Stimulated activated CD8-positive, alpha-beta memory T cell treated with anti-CD3 and anti-CD28 coated beads, Interleukin-2, amount 100 ng/mL, for 1 hour (primary cell): ENCODE measurements at places on chromosomes 1 and 21.

DNA sequence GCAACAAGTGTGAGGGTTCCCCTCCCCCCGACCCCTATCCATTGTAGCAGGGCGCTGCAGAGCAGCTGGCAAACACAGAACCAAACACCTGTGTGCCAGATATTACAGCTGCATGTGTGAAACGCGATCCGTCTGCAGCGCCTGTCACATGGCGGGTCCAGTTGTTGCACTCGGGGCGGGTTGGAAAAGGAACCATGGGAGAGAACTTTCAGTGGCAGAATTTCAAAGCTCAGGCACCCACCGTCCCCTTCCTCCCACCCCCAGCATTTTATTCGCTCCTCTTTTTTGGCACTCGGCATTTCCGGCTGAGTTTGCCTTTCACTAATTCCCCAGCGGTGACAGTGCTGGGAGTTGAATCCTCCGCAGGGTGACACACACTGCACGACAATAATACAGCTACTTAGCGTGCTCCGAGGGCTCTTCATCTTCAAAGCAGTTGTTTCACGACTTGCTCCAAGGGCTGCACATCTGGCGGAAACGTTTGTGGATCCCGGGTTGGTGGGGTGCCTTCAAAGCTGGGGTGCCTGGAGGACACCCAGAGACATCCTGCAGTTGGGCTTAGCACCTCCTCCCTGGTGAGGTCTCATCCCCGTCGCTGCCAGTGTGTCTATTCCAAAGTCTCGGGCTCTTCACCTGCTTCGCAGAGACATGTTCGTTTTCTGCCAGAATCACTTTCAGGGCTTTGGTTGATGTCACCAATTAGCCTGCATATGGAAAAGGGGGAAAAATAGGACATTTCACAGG lies 180.7 kb downstream of the ZBTB18 start:
- DNase-seq = no peak

DNA sequence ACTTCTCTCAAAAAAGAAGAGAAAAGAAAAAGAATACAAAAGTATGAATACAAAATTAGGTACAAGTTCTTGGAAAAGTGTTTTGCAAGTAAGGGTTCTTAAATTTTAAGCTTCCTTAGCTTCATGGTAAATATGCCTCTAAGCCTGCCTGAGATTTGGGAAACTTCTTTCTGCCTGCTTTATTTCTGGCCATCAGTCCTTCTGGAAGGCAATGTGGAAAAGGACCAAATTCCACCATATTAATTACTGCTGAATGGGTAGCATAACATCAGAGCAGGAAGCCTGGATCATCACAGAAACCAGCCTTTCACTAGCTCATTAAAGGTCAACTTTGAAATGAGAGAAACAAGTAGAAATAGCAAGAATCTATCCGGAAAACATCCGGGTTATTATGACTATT lies 39.1 kb upstream of the CAP1 start:
- no peak for DNase-seq

- DNase-seq = no peak
Measured at GRCh38 chr1:150875197-150876118, 941 bp downstream of the ARNT start.

DNA sequence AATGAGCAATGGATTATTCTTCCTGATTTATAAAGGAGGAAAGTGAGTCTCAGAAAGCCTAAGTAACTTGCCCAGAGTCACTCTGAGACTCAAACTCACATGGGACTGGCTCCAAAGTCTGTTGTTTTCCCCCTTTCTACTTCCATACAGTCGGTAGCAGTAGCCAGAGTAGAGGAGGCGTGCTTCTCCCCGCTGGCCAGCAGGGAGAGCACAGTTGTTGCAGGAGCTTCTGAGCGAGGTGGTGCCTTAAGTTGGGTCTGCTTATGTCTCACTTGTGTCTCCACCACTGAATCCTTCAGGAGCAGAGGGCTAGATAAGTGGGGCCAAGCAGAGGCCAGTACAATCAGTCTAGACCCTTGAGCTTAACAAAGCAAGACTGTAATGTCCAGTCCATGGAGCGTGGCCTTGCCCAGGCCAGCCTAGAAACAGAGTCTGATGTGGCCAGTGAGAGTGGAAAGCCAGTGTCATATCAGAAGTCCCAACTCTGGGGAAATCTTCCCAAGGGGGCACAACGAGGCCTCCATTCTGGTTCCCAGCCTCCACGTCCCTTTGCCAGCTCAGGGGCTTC lies 181.9 kb downstream of the ZSCAN20 start:
- DNase-seq = no peak

- DNase-seq = no peak
Measured at GRCh38 chr1:221981461-221981860, 239.6 kb upstream of the DUSP10 start.

DNA sequence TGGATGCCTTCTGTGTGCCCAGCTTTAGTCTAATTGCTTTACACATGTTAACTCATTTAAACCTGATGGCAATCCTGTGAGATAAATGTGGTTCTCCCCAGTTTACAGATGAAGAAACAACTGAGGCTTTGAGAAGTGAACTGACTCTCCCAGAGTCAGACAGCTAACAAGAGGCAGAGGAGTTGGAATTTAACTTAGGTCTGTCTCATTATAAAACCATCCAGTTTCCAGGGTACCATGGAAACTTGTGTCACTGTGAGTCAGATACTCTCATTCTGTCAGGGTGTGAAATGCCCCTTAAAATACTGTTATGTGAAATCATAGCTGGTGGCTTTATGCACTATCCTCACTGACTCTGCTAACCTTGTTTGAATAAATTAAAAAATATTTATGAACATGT lies 206.6 kb downstream of the PBX1 start:
- DNase-seq = no peak

DNA sequence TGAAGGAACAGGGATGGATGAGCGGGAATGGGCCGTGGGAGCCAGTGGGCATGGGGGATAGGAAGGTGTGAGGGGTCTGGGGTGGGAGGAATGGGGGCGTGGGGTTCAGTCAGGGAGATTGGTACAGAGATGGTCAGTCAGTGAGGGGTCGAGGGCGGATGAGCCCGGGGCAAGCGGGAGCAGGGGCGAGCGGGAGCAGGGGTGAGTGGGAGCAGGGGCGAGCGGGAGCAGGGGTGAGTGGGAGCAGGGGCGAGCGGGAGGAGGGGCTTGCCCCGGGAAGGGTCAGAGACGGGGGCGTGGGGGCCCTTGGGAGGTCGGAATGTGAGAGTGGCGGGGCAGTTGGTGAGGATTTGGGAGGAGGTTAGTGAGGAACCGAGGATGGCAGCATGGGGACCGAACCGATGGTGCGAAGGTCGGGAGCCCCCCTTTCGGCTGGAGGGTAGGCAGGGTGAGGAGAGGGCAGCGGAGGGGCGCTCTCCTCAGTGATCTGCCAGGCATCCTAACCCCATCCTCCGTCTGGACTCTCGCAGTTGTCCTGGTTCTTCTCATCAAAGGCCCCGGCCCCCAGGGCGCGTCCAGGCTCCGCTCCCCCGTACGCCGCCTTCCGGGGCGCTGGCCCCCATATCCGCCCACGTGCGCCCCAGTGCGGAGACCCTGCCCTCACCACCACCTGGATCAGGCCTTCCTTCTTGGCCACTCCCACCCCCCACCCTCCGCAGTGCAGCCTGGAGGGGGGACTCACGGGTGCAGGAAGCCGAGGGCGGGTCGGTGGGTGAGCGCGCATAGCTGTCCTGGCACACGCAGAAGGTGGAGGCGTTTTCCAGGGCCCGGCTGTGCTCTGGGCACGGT lies 11.2 kb downstream of the EPHA10 start:
- no peak for DNase-seq

DNA sequence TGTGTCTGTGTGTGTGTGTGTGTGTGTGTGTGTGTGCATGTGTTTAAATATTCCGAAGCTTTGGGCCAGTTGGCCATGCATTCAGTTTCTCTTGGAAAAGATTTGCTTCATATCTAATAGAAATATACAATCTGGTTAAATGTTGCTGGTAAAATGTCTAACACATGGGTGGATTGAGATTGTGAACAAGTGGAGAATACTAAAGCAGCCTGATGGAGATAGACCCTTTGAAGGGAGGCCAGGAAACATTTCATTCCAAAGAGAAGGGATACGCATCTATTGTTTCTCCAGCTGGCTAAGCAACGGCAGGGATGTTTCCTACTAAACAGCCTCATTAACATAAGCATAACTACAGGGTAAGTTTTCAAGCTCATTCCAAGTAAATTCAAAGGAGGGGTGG lies 257.5 kb upstream of the PTBP2 start:
- DNase-seq = no peak

- no peak for DNase-seq
Measured at GRCh38 chr1:70714149-70714548, 303.1 kb downstream of the CTH start.

GRCh38 chr1:203126866-203127665 lies 460 bp upstream of the ADORA1 start:
- no peak for DNase-seq

GRCh38 chr1:62336638-62336994 lies 17.4 kb upstream of the KANK4 start:
- DNase-seq = no peak

- DNase-seq = no peak
Measured at GRCh38 chr1:70353601-70354331, 756 bp downstream of the ANKRD13C start.

DNA sequence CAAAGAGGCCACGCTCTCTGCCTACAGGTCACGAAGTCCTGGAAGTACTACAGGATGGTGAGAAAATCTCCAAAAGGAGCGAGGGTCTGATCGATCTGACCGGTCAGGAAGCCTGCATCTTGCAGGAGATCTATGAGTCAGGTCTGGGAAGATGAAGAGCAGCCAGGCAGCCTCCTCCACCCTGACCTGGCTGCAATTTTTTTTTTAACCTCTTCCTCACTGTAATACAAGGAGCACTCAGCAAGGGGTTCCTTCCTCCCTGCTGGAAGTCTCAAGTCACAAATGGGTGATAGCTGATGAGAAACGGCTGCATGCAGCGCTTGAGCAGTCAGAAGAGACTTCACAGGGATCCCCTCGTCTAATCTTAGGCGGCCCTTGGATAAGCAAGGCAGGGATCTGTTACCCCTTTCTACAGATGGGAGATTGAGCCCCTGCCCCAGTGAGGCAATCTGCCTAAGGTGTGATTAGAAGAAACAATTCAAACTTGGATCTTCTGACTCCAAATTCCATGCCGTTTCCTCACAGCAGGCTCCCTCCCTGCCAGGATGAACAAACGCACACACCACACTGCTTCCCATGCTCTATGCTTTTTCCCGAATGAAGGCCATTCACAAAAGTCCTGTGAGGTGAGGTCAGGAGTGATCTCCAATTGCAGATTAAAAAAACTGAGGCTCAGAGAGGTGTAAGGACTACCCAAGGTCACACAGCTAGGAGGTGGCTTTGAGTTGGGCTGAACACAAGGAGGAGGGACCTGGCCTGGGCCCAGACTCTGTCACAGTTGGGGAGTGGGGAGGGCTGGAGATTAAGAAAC lies 48.3 kb downstream of the ECE1 start:
- no peak for DNase-seq

DNA sequence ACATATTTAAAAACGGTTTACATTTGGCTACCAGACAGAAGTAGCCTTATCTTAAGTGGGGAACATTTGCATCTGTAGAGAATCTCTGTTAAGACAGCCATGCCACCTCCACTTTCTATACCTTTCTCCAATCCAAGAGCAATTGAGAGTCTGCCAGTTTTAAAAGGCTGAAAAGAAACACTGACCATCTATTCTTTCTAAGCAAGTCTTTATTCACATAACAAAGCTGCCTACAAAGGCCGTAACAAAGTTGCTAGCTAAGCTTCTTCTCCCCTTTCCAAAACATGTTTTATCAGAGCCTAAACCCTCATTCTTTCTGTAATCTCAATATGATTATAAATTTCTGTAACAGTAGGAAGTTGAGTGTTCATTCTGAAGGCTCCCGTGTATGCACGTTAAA lies 1078.3 kb downstream of the NCAM2 start:
- no peak for DNase-seq

DNA sequence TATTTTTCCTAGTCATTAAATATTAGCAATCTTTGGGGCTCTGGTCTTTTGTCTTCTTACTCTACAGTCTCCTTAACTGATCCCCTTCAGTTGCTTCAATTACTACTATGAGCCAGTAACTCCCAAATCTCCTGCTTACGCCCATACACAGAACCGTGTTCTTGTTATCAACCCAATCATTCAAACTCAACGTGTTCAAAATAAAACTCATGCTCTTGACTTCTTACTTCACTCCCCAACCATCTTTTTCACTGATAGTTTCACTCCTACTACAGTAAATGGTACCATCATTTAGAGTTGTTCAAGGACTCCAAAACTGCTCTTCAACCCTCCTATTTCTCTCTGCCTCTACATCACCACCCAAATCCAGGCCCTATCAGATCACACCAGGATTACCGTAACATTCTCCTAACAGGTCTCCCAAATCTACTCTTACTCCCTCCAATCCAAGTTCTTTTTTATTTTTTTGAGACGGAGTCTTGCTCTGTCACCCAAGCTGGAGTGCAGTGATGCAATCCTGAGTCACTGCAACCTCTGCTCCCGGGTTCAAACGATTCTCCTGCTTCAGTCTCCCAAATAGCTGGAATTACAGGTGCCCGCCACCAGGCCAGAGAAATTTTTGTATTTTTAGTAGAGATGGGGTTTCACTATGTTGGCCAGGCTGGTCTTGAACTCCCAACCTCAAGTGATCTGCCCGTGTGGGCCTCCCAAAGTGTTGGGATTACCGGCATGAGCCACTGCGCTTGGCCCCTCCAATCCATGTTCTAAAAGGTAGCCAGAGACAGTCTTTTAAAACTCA lies 3.0 kb downstream of the YARS1 start:
- no peak for DNase-seq

GRCh38 chr1:36966242-36966641 lies 68.1 kb downstream of the GRIK3 start:
- DNase-seq = no peak

GRCh38 chr1:63316598-63316983 lies 5.8 kb upstream of the FOXD3 start:
- no peak for DNase-seq

- DNase-seq = no peak
Measured at GRCh38 chr1:171127501-171127900, 36.8 kb downstream of the FMO3 start.

- DNase-seq = no peak
Measured at GRCh38 chr1:108142773-108143394, 57.3 kb downstream of the SLC25A24 start.

DNA sequence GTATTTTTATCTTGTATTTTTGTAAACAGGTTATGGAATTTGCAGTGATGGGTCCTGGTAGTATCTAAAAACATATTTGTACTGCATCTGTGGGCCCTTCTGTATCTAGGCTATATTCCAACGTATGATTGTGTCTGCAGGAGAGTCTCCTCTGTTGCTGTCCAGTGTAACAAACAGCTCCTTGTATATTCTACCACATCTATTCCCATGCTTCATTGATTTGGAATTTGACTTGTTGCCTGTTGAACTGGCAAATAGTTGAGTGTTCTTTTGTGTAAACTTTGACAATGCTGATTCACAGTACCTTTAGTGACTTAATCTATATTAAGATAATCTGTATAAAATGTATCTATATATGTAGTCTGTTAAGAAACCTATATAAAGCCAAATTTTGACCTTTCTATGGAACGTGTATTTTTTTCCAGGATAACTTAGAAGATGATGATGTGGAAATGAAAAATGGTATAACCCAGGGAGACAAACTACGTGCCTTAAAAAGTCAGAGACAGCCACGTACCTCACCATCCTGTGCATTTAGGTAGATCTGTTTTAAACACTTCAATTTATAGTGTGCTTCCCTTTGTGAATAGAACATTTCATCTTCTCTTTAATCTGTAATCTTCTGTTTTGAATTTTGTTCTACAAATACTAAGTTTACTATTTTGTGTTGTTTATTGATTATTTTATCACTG lies 43.4 kb upstream of the GPR88 start:
- no peak for DNase-seq

GRCh38 chr1:96424877-96425276 lies 296.7 kb upstream of the PTBP2 start:
- no peak for DNase-seq

- no peak for DNase-seq
Measured at GRCh38 chr1:22412932-22413727, 38.5 kb upstream of the ZBTB40 start.
